ENCODE measurements at places on chromosomes 2 and 18.

- no peak for DNase-seq
Observed at GRCh38 chr2:45483997-45484396, 127.1 kb downstream of the SRBD1 start.

GRCh38 chr18:36593001-36593400 is 235.8 kb downstream of the TPGS2 start:
- DNase-seq: no peak

- DNase-seq: no peak
Observed at GRCh38 chr2:95268211-95269035, 5.8 kb upstream of the PROM2 start.

- no peak for DNase-seq
Observed at GRCh38 chr2:77348821-77349220, 173.4 kb downstream of the LRRTM4 start.

GRCh38 chr2:239991689-239992314 is 33.3 kb downstream of the NDUFA10 start:
- no peak for DNase-seq

- DNase-seq: no peak
Observed at GRCh38 chr2:70553334-70553583, 367 bp downstream of the TGFA start.

DNA sequence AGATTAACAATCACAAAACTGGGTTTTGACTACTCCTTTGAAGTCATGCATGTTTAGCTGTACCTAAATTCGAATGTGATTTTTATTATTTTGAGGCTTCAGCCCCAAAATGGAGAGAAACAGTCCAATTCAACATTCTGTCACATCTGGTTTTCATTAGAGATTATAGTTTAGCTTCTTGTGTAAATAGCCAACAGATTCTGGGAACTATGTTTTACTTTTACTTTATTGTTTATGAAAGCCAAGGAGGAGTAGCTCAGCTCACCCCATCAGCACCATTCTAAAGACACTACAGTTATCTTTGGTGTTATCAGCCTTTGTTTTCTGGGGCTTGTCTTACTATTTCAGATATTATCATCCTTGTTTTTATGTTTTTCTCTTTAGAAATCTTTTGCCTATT is 465.0 kb upstream of the CWC22 start:
- no peak for DNase-seq

DNA sequence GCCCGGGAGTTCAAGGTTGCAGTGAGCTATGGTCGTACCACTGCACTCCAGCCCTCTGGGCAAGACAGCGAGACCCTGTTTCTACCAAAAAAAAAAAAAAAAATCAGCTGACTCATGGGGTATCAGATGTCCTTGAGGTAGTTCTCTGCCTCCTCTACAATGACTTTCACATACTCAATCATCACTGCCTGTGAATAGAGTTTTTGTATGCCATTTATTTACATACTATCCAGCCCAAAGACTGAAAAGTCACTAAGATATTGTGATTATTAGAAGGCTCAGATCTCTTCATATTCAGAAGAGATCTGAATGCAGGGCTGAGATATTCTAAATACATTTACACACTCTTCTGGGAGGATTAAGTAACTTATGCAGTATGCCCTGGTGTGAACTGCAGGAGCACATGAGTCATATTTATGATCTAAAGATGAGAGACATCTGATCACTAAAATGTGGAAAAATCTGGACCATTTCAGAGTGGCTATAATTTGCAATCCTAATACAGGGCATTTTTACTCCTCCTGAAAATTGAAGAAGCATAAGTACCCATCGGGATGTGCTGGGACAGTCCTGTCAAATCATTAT is 38.9 kb downstream of the KLF7 start:
- no peak for DNase-seq

GRCh38 chr2:67462738-67463496 is 65.8 kb downstream of the ETAA1 start:
- no peak for DNase-seq

DNA sequence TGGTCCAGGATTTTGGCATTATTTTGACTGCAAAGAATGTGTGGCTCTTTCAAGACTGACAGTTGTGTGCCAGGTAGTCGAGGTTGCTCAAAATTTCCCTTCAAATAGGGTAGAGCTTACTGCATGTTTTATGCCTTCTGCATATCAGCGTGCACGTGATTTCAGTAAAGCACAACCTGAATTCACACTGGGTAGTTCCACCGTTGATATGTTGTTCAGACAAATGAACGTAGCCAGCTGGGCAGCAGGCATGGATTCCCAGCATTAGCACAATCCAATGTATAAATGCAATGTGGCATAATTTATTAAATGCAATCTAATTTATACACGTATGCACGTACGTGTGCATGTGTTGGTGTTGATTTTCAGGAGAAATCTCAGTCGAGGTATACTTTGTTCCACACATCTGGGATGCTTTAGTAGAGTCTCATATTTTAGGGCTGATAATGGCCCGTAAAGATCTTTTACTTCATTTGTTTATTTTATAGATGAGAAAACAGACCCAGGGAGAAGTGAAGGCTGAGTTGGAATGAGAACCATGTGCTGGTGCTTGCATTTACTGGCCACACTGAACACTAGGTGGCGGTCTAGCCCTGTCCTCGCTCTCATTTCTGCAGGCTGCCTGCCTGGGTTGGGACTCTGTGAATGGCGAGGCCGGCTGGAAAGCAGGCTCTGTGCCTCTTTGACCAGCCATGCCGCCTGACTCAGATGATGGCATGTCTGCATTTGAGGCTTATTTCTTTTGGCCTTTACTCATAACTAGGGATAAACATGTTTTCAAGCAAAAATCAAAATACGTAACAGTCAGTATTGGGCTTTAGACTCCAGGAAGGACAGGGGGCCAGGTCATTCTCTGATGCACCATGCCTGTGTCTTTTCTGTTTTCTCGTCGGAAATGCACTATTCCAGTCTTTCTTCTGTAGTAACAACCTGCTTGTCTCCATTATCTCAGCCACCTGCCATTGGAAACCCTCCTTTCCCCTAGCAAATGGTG is 120.4 kb downstream of the RNF144A start:
- no peak for DNase-seq

- no peak for DNase-seq
Observed at GRCh38 chr2:197128897-197129296, 181.7 kb downstream of the ANKRD44 start.

DNA sequence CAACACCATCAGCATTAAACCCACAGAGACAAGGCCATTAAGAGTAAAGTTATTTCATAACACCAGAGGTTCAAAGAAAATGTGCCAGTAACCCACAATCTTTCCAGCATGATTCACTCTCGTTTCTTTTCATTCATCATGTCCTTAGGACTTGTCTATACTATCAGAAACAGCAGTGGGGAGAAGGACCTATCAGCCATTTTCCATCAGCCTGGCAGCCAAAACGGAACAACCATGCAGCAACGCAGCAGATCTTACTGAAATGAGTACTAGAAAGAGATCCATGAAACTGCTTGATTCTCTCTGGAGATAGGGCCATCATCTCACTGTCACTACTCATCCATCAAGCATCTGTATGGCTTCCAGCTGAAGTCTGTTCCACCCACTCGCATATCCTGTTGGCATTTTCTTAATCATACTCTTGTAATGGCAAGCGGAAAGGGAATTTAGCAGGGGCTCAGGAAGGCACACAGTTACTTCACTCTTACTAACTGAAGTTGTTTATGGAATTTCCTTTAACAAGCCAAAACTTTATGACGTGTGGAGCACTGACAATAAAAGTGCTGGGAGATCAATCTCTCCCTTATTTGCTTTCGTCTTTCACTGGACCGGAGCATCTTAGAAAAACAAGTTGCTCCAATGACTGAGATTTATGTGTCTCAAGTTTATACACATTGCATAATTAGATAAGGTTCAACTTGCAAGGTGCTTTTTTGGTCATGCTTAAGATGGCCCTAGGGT is 69.7 kb downstream of the EPHA4 start:
- no peak for DNase-seq

DNA sequence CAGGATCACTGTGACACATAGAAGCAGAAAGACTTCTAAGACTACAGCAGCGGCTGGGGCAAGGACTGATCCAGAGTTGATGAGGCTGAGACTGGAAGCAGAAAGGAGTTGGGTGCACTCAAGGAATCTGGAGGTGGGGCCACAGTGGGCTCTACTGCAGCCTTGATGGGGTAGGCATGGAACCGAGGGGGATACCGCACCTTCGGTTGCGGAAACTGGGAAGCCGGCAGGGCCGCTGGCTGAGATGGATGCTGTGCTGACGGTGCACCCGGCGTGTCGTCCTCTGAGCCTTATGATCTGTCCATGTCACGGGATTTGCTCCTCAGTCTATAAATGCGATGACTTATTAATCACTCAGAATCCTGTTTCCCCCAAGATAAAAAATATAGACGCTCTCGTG is 473.5 kb upstream of the MYT1L start:
- no peak for DNase-seq

- DNase-seq: no peak
Observed at GRCh38 chr2:183025993-183026392, 12.3 kb downstream of the NCKAP1 start.

- no peak for DNase-seq
Observed at GRCh38 chr18:24398540-24398939, 916 bp upstream of the OSBPL1A start.

GRCh38 chr2:28975671-28976070 is 5.4 kb upstream of the TOGARAM2 start:
- DNase-seq: no peak

- DNase-seq: no peak
Observed at GRCh38 chr2:174699993-174700766, 64.1 kb downstream of the CHRNA1 start.

DNA sequence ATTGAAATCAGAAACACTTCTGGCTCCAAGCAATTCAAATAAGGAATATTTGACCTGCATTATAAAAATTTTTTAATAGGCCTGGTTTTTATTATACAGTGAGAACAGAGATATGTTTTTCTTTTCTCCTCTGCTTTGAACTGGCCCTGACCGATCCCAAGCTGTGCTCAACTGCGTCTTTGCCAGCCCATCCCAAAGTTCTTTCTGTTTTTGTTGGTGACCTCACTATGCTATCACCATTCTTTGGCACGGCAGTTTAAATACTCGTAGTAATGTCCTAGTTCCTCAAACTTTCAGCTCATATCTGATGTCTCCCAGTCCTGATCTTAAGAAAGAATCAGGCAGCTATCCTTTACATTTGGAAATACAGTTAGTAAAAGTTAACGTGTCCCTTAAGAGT is 42.3 kb upstream of the NETO1 start:
- DNase-seq: no peak

- no peak for DNase-seq
Observed at GRCh38 chr2:44342854-44343253, 18.4 kb downstream of the PREPL start.

- DNase-seq: peak; percentile 95
Observed at GRCh38 chr2:211396815-211397214, 840.4 kb downstream of the CPS1 start.

DNA sequence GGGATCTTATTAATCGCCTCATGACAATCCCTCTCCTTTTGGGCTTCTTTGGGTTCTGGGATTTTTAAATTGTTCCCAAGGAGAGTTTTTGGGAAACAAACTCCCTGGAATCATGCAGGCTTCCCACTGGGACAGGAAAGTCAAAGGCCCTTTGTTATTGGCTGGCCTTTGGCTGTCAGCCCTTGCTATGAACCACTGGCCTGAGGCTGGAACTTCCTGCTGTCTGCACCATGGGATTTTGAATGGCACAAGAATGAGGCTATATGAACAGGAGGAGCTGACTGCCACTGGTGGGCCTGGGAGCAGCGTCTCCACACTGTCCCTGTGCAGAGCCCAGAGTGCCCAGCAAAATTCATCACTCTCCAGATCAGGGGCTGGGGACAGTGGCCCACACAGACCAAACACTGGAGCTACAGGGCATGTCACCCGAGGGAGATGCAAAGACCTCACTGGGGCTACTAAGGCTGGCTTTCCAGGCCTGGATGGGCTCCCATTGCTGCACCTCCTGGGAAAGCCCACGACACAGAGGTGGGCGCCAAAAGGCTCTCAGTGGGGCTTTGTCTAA is 35.7 kb downstream of the STEAP3 start:
- DNase-seq: no peak

- no peak for DNase-seq
Observed at GRCh38 chr2:105243961-105244360, 2.4 kb downstream of the GPR45 start.

DNA sequence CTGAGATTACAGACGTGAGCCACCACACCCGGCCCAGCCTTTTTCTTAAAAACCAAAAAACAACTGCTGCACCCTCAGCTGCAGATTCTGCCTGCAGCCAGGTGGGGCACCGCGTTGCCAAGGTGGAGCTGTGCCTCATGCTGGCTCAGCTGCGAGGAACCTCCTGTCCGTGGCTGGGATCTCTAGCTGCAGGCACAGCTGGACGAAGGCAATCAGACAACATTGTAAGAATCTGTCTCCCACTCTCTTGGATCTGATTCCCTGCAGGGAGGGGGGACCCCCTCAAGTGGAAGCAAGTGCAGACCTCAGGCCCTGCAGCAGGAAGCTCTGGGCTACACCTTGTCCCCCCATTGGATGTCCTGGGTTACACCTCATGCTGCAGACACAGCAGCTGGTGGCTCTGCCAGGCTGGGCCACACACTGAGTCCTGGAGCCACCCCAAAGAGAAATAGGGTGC is 24.1 kb downstream of the CIDEA start:
- DNase-seq: no peak

- no peak for DNase-seq
Observed at GRCh38 chr18:59783138-59783537, 85.9 kb upstream of the CCBE1 start.

GRCh38 chr2:135768863-135769262 is 27.2 kb downstream of the UBXN4 start:
- DNase-seq: no peak

GRCh38 chr2:178225006-178225805 is 30.9 kb downstream of the OSBPL6 start:
- DNase-seq: no peak

GRCh38 chr2:59196491-59196890 is 955.4 kb upstream of the FANCL start:
- no peak for DNase-seq

DNA sequence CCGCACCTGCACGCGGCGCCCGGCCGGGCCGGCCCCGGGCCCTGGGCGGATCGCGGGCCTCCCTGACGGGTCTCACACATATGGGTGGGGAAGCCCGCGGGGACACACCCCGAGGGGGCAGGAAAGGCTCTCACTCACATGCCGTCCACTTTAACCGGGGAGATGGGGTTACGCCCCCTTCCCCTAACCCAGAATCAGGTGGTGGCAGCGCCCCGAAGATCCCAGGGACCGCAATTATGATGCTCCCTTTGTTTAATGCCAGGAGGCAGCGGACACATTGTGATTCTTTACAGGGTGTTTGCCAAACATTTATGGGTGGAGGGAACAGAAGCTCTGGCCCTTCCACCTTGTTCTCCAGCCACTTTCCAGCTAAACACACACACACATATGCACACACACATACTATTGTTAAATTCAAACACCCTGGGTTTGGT is 424 bp upstream of the ANKRD44 start:
- DNase-seq: no peak
